Smooth muscle cell of trachea (primary cell): ENCODE measurements at places on chromosomes 5 and 9. TPM values are rescaled to one million over a fixed set of nuclear protein-coding genes. Genes with fewer than 3 reads are reported as not detected.

The GARNL3 gene
- total RNA-seq: 1.3 and 5.0 TPM in 2 replicates

The BHMT gene
- 0.15 TPM in 1 of 2 replicates, not detected in the other for total RNA-seq

The HSD17B3 gene
- under 0.01 and 0.15 TPM in 2 replicates for total RNA-seq

The AK1 gene
- total RNA-seq: 51.9 and 85.0 TPM in 2 replicates

The CBY3 gene
- not detected in 2 replicates for total RNA-seq

The SLC6A18 gene
- not detected in 2 replicates for total RNA-seq

The FBN2 gene
- total RNA-seq: 12.1 and 78.2 TPM in 2 replicates

The IL13 gene
- not detected in 2 replicates for total RNA-seq

The OXCT1 gene
- 35.2 and 57.5 TPM in 2 replicates for total RNA-seq

The EMB gene
- 8.3 and 13.7 TPM in 2 replicates for total RNA-seq
